ENCODE measurements at places on chromosomes 5 and 9.

- no peak for DNase-seq
- no peaks in the 10 kb centered on the region for H3K27me3 ChIP-seq
- no peak overlapping the region for H3K27ac ChIP-seq
- H3K36me3 ChIP-seq, result no peaks in the 10 kb centered on the region
Measured at GRCh38 chr5:135508496-135509005, 27.2 kb downstream of the NEUROG1 start.

GRCh38 chr9:91908746-91909145 lies 41.3 kb downstream of the ROR2 start:
- no peak overlapping the region for H3K4me3 ChIP-seq
- H3K27me3 ChIP-seq, result no peaks in the 10 kb centered on the region
- H3K27ac ChIP-seq, result no peak overlapping the region
- peaks cover 20% of the 10 kb centered on the region for H3K4me1 ChIP-seq
- no peaks in the 10 kb centered on the region for H3K36me3 ChIP-seq

DNA sequence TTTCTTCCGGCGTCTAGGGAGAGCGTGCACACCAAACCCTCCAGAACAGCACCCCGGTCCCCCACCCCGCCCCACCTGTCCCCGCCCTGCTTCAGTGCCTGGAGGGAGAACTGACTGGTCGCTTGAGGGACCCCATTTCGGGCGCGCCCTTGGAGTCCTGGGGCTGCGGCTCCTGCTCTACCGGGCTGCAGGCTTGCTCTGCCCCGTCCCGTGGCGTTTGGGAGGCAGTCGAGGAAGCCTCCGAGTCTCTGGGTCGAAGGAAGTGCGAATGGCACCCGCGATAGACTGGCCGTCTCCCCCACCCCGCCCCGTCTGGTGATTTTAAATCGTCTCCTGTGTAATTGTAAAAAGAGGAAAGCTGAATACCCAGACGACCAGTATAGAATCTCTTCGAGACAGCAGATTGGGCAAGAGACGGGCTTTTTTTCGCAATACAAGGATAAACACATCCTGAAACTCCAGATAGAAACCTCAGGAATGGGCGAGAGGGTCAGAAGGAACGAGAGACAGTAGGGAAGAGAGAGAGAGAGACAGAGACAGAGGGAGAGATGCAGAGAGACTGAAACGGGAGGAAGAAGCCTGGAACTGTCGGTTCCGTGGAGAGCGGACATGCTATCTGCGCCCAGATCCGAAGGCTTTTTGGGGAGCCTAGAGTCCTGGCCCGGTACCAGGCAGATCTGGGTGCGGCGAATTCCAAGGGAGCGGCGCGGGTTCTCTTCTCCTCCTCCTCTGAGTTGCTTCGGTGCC lies 9.9 kb downstream of the PRDM6 start:
- H3K27ac ChIP-seq, result no peak overlapping the region
- H3K27me3 ChIP-seq, result peaks cover 20% of the 10 kb centered on the region

DNA sequence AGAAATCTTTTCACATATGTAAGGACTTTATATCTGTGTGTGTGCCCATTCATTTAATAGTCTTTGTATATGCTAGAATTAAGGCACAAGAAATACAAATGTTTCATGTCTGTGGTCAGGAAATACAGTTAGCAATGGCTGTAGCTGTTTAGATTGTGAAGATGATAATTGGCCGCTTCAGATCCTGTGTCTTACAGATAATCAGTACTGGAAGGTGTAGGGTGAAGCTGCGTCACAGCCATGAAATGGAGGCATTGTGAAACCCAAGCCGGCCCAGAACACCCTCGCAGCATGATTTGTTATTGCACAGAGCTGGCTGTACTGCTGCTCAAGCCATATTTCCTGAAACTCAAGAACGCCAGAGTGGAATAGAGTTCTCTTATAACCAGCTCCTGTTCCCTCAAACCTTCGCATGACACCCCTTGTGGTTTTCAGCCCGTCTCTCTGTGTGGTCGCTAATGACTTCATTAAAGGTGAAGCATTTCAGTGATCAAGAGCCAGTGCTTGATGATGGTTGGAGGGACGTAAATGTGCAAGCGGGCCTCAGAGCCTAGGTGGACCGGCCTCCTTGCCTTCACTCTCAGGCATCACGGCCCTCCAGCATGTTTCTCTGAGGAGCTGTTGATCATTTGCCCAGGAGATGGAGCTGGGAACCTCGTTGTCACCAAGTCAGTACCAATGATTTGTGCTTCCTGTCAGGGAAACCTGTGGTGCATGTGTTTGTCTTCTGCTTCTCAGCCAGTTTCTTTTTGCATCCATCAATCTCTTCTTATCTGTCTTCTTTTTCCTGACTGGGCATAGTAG lies 80.1 kb downstream of the F2RL2 start:
- H3K36me3 ChIP-seq, result no peaks in the 10 kb centered on the region
- no peaks in the 10 kb centered on the region for H3K4me1 ChIP-seq
- peak overlapping the region; percentile 11 for H3K27ac ChIP-seq
- DNase-seq, result no peak

DNA sequence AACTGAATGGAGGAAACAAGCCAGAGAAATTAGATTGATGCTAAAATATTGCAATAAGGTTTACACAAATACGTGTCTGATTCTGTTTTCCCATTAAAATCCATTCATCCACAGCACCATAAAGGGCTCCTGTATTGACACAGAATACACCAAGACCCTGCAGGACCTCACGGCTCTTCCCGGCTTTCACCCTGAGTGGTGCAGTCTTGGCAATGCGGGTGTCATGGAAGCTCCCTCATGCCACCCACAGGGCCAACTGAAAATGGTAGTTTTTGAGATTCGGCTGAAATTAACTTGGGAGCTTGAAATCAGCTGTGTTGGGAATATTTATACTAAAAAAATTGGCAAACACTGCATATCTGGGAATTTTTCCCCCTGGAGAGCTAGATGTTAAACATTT lies 17.3 kb upstream of the EXOC3 start:
- no peak for DNase-seq
- H3K4me1 ChIP-seq, result peaks cover 7% of the 10 kb centered on the region
- no peaks in the 10 kb centered on the region for H3K27me3 ChIP-seq
- no peak overlapping the region for H3K27ac ChIP-seq
- H3K36me3 ChIP-seq, result no peaks in the 10 kb centered on the region

DNA sequence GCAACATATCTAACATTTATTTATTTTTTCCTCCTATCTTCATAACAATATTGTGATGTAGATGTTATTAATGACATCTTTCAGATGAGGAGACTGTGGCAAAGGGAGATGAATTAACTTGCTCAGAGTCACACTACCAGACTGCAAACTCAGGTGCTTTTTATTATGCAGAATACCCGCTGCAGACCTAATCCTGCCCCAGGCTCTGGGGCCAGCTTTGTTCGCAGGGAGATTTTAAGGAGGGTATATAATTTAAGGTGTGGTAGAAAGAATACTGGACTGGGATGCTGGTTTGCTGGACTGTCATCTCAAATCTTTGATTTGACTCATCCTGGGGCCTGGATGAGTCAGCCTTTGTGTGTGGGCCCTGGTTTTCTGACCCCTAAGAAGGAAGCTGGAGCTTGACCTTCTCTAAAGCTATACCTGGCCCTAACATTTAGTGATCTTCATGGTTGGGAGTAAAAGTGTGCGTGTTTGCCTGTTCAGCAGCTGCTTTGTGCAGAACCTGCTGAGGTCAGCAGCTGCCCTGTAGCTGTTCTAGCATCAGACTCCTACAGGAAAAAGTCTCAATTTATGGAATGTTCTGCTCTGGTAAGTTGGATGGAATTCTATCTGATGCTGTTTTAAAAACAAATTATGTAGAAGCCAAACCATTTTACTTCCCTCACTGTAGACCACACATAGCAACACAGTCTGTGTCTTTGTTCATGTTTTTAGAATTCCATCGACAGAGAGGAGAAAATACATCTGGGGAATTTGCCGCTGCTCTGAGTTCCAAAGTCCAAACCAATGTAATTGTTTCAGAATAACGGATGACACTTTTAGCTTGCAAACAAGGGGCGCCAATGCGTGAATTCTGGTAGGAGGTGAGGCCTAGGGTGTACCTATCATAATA lies 4.5 kb downstream of the SLC36A1 start:
- H3K4me3 ChIP-seq, result no peak overlapping the region
- no peaks in the 10 kb centered on the region for H3K36me3 ChIP-seq
- DNase-seq, result no peak

GRCh38 chr9:4748612-4749011 lies 7.6 kb upstream of the AK3 start:
- no peaks in the 10 kb centered on the region for H3K36me3 ChIP-seq
- H3K4me1 ChIP-seq, result no peaks in the 10 kb centered on the region
- no peaks in the 10 kb centered on the region for H3K27me3 ChIP-seq
- no peak for DNase-seq
- no peak overlapping the region for H3K27ac ChIP-seq
- no peak overlapping the region for H3K4me3 ChIP-seq

DNA sequence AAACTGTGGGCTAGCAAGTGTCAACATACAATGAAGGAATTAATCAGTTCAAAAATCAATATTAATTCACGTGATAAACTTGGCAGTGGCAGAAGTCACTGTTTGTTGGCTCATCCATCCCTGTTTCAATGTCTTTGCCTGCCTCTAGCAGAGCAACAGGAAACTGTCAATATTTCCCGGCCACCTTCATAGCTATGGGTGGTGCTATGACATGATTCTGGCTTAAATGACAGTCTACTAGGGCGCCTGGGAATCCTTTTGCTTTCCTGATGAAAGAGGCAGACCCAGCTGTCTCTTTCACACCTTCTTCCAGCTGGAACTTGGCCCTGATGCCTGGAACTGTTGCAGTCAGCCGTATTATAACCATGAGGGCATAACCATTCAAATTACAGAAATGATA lies 72.1 kb upstream of the DNAH5 start:
- H3K36me3 ChIP-seq, result no peaks in the 10 kb centered on the region
- DNase-seq, result no peak
- H3K4me3 ChIP-seq, result no peak overlapping the region
- H3K4me1 ChIP-seq, result no peaks in the 10 kb centered on the region

DNA sequence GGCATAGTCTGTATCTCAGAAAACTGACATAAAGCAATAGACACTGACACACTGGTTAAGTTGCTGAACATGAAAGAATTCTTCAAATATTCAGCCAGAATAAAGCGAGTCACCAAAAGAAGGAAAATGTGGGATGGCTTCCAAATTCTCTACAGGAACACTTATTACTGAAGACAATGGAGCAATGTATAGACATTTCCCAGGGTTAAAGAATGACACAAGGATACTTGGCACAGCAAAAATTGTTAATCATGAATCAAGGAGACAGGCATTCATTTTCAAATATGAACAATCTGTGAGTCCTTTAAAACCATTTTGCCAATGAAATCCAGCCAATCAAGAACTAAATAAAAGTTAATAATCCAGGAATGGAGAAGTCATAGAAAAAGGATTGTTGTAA lies 92.5 kb downstream of the MTX3 start:
- no peaks in the 10 kb centered on the region for H3K36me3 ChIP-seq
- H3K27me3 ChIP-seq, result no peaks in the 10 kb centered on the region
- no peaks in the 10 kb centered on the region for H3K4me1 ChIP-seq
- DNase-seq, result no peak
- no peak overlapping the region for H3K4me3 ChIP-seq

DNA sequence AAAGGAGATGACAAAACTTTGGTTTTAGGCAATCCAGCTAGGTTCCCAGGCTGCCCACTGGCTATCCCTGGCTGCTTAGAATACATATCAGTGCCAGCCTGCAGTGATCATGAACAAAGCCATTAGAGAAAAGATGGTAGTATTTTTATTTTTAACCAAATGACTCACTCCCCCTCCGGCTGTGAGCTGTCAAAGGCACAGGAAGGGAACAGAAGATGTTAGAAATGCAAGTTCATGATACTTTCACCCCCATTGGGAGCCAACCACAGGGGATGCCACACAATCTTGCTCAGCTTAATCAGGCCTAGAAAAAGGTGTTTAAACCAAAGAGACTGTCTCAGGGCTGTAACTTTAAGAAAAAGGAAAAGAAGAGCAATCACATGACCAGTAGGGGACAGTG lies 70.3 kb upstream of the ASTN2 start:
- no peak overlapping the region for H3K27ac ChIP-seq
- H3K36me3 ChIP-seq, result no peaks in the 10 kb centered on the region
- no peaks in the 10 kb centered on the region for H3K4me1 ChIP-seq
- no peak overlapping the region for H3K4me3 ChIP-seq
- no peak for DNase-seq
- H3K27me3 ChIP-seq, result no peaks in the 10 kb centered on the region

- no peaks in the 10 kb centered on the region for H3K4me1 ChIP-seq
- no peak overlapping the region for H3K27ac ChIP-seq
- H3K4me3 ChIP-seq, result no peak overlapping the region
- no peak for DNase-seq
Measured at GRCh38 chr9:19513671-19514275, 105.0 kb downstream of the ACER2 start.

DNA sequence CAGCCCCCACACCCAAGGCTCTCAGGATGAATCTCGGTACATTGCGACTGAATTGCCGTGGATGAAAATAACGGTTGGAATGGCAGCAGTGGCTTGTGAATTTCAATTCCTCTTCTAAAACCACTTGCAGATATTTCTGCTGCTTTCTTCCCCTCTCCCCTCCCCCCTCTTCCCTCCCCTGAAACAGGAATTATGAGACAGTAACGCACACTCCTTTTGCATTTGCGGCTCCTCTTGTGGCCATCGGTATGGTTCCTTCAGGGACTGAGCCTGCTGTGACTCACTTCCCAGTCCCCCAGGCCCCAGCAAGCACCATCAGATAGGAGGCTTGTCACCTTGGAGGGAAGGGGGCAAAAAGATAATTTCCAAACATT lies 9.7 kb downstream of the DCANP1 start:
- DNase-seq, result no peak
- no peaks in the 10 kb centered on the region for H3K27me3 ChIP-seq
- H3K4me3 ChIP-seq, result no peak overlapping the region

GRCh38 chr5:40570408-40571129 lies 109.1 kb upstream of the PTGER4 start:
- H3K4me3 ChIP-seq, result no peak overlapping the region
- no peak overlapping the region for H3K27ac ChIP-seq
- no peaks in the 10 kb centered on the region for H3K4me1 ChIP-seq
- H3K36me3 ChIP-seq, result no peaks in the 10 kb centered on the region

GRCh38 chr9:104362912-104363472 lies 141.1 kb upstream of the OR13F1 start:
- no peak overlapping the region for H3K4me3 ChIP-seq
- no peak overlapping the region for H3K27ac ChIP-seq
- no peaks in the 10 kb centered on the region for H3K27me3 ChIP-seq
- DNase-seq, result no peak
- no peaks in the 10 kb centered on the region for H3K4me1 ChIP-seq
- no peaks in the 10 kb centered on the region for H3K36me3 ChIP-seq

- no peak overlapping the region for H3K4me3 ChIP-seq
- H3K36me3 ChIP-seq, result no peaks in the 10 kb centered on the region
- no peak overlapping the region for H3K27ac ChIP-seq
- no peaks in the 10 kb centered on the region for H3K27me3 ChIP-seq
Measured at GRCh38 chr9:123823194-123823947, 106.6 kb downstream of the DENND1A start.

DNA sequence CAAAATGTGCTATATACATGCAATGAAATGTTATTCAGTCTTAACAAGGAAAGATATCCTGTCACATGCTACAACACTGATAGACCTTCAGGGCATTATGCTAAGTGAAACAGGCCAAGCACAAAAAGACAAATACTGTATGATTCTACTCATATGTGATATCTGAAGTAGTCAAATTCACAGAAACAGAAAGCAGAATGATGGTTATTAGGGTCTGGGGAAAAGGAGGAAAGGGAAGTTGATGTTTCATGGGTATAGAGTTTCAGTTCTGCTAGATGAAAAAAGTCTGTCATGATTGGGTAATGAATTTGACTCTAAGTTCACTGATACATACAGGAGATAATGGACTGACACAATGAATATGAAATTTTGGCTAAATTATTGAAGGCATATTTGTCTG lies 11.2 kb upstream of the RIC1 start:
- H3K4me3 ChIP-seq, result no peak overlapping the region
- peaks cover 13% of the 10 kb centered on the region for H3K4me1 ChIP-seq
- H3K36me3 ChIP-seq, result no peaks in the 10 kb centered on the region
- no peak overlapping the region for H3K27ac ChIP-seq
- no peak for DNase-seq
- no peaks in the 10 kb centered on the region for H3K27me3 ChIP-seq
